HT-29 (cell line): ENCODE measurements at places on chromosomes 5 and 9.
A peak's percentile ranks its signal among the peaks of the same experiment; 100 is the strongest.

DNA sequence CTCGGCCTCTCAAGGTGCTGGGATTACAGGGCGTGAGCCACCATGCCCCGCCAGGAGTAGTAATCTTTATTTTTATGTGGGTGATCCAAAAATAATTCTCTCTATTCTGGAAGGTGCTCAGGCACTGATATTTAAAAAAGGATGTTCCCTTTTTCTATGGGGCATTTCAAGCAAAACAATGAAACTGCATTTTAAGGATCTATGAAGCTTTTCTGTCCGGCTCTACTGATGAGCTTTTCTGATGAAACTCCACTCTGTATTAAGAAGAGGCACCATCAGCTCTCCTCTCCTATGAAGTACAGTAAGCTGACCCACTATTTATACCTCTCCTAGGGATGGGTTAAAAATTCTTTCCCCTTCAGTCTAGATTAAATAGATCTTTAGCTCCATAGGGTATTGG, 7.4 kb downstream of the ADAM19 start:
- no peak for DNase-seq

GRCh38 chr5:159874263-159874662, 42.0 kb upstream of the ADRA1B start:
- no peak for DNase-seq

GRCh38 chr5:173327948-173328843, at the start of gene STC2:
TSS of gene STC2 (minus strand) at chr5:173328414. CDS start at chr5:173328193, 221 bp downstream.
- no peak for DNase-seq

- no peak for DNase-seq
Measured at GRCh38 chr5:173664154-173664526, 47.7 kb upstream of the BOD1 start.

- peak; percentile 38 for DNase-seq
Measured at GRCh38 chr9:489198-490197, 274.8 kb downstream of the DOCK8 start.

GRCh38 chr5:181120306-181120705, 10.7 kb downstream of the OR2V1 start:
- DNase-seq: no peak

- DNase-seq: no peak
Measured at GRCh38 chr9:129040113-129040643, 3.8 kb downstream of the MIGA2 start.

DNA sequence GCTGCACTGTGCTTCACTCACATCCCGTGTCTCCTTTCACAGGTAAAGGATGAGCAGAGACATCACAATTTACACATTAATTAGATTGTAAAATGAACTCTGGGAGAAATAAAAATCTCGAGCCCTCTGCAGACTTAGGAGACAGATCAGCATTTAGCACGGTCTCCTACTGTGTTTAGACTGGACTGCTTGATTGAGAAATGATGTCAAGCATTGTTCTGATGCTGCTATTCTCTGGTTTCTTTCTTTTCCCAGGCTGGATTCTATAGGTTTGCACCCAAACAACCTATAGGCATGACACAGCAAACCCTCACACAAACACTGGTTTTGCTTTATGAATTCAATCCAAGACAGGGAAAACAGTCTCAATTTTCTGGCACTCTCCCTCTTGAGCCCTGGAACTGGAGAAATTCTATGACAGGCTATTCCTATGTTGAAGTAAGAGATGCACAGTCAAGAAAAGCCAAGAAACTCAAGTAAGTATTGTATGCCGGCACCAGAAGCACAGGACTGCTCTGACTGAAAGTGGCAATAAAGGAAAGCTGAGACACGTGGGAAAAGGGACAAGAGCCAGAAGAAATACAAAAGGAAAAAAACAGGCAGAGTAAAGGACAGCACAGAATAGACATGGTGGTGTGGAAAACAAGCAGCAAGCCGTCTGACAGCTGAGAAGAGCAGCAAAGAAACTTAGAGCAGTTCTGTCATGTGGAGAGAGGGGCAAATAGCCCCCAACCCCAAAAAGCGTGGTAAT, 24.8 kb upstream of the ERAP2 start:
- DNase-seq: no peak

DNA sequence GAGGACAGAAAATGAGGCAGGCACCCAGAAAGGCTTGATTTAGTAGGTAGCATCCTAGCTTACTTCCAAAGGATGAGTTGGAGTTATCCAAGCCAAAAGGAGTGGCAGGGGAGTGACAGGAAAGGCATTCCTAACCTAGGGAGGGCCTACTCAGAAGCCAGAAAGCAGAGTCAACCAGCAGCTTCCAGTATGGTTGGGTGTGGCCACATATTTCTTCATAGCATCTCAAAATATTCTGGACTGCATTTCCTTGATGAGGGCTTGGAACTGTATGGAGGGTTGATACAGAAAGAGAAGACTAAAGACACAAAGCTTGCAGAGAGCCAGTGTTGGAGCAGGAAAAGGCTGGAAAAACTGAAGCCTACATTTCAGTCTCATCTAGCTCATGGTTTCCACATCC, 656.8 kb upstream of the DMAC1 start:
- no peak for DNase-seq

GRCh38 chr5:114458726-114459125, 96.9 kb downstream of the KCNN2 start:
- no peak for DNase-seq

DNA sequence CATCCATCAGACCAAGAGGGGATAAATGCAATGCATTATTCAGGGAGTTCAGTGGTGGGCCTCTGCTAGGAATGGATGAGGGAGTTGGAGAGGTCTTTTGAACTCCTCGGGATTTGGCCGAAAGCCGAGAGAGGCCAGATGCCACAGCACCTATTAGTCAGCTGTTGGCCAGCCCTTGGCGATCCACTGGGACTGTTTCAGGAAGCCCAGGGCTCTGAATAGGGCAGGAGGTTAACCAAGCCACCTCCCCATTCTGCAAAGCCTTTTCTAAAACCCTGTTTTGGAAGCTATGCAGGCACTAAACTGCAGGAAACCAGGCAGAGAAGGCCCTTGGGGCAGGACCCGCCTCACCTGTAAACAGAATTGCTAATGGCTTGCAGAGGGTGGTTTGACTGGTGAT, 37.8 kb downstream of the ASTN2 start:
- no peak for DNase-seq

DNA sequence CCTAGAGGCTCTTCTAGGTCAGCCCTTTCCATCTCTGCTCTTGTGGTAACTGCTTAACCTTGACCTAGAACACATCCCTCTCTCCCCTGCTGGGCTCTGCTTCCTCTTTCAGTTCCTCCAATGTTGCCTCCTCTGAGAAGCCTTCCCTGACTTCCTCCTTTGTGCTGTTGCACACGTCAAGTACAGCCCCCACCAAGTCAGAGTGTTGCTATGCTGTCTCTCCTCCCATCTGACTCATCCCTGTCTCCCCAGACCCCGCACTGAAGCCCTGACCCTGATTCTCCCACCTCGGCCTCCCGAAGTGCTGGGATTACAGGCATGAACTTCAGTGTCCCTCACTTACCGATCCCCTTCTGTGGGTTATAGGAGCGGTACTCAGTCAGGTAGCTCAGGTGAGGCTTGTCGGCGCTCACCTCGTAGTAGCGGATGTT, 10.4 kb upstream of the TRIM14 start:
- DNase-seq: no peak

- DNase-seq: no peak
Measured at GRCh38 chr9:136626066-136626725, 36.5 kb upstream of the EGFL7 start.

DNA sequence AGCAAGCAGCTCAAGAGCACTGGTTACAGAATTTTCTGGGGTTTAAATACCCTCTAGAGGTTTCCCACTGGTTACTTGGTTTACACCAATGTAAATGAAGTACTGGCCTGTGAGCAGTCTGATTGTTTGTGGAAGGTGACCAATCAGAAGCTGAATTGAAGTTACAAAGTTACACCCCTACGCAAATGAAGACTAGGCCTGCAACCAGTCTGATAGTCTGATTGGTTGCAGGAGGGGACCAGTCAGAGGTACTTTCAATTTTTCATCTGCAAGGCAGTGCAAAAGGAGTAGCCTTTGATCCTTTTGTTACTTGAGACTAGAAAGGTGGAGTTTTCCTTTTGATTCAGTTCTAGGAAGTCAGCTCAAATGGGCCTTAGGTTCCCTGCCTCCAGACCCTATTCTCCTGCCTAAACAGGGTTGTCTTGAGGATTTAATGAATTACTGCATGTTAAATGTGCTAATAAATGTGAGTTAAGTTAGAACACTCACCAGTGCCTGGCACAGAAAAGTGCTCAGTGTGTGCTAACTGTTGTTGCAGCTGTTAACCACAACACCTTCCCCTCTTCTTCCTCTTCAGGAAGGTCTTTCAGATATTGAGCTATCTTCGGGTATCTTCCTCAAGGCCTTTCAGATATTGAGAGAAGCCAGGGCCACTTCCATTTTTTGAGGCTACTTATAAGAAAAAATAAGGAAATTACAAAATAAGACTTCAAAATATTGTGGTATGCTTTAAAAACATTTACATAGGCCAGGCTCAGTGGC, 32.1 kb upstream of the CLINT1 start:
- DNase-seq: no peak

- DNase-seq: peak; percentile 88
Measured at GRCh38 chr9:134099123-134099761, 31.4 kb upstream of the BRD3 start.

- DNase-seq: no peak
Measured at GRCh38 chr9:93321220-93321610, 130.3 kb upstream of the FAM120A start.

GRCh38 chr5:42583322-42583721, 160.1 kb downstream of the GHR start:
- DNase-seq: peak; percentile 77

DNA sequence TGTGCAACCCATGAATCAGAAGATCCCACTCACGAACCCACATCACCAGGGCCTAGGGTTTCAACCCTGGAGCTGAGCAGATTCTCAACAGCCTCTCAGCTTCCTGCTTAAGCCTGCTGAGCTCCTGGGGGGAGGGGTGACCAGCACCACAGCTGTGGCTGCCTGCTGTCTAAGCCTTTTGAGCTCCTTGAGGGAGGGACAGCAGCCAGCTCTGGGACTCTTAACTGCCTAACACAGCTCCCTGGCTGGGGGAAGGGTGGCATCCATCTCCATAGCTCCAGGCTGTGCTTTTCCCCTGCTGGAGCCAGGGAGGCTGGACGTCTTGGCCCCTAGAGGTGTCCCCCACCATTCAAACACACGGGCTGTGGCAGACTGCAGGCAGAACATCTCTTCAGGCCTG, 250.3 kb downstream of the DMAC1 start:
- DNase-seq: no peak

- no peak for DNase-seq
Measured at GRCh38 chr5:116438979-116439554, 135.6 kb downstream of the SEMA6A start.

DNA sequence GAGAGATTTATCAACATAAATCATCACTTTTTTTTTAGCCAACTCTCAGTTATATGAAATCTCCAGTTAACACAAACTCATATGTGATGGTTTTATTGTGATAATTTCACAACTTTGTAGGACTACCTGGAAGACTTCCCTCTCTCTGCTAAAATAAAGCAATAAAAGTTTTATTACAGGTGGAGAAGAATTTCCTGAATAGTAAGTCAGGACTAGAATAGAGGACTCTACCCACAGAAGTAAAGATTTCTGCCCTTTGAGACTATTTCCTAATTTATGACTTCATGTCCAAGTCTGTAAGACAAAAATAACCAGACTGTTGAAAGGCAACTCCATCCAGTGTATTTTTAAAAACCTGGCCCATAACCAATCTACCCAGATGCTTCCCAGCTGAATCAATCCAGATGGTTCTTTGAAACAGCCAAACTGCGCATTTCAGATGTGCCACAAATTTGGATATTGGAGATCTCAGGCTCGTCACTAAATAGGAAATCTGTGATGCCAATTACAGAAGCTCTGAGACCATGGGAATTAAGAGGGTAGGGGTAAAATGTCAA, 234.0 kb upstream of the NMUR2 start:
- no peak for DNase-seq

DNA sequence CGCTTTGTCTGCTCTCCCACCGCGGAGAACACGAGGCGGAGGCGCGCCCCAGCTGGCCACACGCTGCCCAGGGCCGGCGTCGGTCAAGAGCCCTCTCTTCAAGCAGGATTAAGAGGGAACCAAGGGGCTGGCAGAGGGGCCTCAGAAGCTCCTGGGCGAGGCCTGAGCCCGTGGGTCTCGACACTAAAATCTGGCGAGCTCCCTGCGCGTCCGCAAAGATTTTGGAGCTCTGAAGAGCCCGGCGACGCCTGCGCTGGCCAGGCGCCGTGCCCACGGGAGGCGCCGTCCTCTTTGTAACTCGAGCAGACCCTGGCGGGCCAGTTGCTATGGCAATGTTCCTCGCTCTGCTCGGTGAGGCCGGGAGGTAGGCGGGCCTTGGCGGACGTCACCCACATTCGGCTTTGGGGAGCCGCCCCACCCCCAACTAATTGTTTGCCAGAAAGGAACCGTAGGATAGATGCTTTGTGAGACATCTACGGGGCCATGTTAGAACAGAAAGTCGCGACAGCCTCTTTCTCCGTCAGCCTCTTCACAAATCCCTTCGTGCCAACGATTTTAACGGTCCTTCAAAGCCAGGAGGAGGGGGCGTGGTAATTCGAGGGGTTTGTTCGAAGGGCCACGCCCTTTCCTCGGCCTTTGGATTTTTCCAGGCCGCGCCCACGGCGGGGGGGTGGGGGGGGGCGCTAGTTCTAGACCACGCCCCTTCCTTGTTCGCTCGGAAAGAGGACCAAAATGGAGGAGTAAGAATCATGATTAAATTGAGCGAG, 714 bp upstream of the CNOT8 start:
- peak; percentile 94 for DNase-seq

DNA sequence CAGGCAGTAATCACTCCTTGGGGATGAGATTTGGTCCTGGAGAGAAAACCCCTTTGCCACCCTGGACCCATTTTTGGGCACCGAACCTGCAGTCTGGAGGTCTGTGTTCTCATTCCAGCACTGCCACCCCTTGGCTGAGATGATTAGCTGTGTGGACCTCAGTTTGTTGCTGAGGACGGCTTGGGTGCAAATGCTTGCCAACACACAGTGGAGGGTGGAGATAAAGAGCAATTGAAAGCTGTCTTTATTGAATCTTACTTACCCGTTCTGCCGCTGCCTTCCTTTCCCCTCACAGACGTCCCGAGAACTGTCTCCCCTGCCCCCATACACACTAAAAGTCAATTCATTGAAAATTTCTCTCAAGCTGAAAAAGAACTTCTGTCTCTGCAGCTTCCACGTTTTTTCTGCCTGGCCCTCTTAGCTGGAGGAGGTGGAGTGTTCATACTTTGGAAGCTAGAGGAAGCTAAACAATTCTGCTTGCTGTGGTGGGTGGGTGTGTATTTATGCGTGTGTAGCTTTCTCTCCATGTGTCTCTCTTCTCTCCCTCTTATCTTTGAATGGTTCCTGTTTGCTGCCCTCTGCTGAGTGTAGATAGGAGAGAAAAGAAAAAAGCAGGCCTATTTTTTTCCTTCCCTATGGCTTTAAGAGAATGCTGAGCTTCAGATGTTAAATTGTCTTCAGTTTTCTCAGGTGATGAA, 6.6 kb downstream of the GALNT10 start:
- peak; percentile 39 for DNase-seq

GRCh38 chr5:1776831-1777230, 22.8 kb downstream of the MRPL36 start:
- no peak for DNase-seq

DNA sequence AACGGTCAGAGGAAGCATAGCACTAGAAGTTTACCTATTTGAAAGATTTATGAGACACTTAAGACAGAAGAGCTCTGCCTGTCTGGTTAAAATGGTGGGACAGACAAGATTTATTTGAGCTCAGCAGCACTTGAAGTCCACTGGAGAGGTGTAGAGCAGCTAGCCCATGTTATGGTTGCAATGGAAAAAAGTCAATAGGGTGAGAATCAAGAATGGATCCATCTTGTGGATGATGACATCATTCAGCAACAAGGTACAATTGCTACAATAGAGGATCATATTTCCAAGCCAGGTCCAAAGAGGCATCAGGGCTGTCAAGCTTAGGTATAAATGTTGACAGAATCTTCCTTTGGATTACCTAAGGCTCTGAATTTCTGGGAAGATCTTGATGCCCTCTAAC, 21.1 kb upstream of the ZNF131 start:
- DNase-seq: no peak
